Kidney glomerular epithelial cell (primary cell): ENCODE measurements at places on chromosomes 12 and 14.

- no peak for DNase-seq
Observed at GRCh38 chr12:120376934-120377572, 8.1 kb upstream of the MSI1 start.

DNA sequence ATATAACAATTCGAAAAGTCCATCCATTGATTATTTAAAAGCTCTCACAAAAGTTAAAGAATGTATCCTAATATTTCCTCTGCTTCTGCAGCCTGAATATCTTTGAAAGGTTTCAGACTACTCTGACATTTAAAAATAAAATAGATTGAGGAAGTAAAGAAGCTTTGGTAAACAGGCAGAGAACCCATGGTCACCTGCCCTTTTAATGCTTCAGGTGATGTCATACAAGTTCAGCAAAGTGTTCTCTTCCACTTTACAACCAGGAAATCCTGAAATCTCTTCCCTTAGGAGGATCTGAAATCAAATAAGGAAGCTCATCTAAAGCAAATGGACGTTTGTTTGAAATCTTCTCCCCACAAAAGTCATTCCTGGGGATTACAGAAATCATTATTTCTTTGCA is 322.4 kb downstream of the PDZRN4 start:
- DNase-seq: no peak

DNA sequence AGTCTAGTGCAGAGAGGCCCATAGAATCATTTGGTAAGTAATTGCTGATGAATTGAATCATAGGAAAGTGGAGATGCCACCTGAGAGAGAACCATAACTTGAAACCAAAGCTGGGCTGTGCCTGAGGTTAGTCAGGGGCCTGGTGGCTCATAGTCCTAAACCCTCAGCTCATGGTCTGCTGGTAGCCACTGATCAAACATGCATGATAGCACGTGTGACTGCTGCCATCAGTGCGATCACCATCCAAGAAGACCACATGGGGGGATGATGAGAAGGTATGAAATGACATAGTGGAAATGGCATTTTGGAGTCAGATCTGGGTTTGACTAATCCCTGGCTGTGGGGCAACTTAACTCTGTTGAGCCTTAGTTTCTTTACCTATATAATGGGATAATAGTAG is 190.5 kb downstream of the CACNA1C start:
- DNase-seq: no peak

DNA sequence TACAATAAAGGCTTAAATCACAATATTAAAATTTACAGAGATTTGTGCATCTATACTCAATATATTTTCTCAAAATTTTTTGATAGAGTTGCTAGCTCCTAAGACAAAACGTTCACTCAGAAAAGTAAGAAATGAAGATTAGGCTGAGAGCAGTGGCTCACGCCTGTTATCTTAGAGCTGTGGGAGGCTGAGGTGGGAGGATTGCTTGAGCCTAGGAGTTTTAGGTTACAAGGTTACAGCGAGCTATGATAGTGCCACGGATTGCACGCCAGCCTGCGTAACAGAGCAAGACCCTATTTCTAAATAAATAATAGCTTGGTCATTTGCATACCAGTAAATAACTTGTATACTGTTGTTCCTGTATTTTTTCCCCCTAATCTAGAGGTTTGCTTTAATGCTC is 35.0 kb upstream of the CFL2 start:
- DNase-seq: no peak

GRCh38 chr14:54622192-54622958 is 55.4 kb downstream of the SAMD4A start:
- DNase-seq: no peak

DNA sequence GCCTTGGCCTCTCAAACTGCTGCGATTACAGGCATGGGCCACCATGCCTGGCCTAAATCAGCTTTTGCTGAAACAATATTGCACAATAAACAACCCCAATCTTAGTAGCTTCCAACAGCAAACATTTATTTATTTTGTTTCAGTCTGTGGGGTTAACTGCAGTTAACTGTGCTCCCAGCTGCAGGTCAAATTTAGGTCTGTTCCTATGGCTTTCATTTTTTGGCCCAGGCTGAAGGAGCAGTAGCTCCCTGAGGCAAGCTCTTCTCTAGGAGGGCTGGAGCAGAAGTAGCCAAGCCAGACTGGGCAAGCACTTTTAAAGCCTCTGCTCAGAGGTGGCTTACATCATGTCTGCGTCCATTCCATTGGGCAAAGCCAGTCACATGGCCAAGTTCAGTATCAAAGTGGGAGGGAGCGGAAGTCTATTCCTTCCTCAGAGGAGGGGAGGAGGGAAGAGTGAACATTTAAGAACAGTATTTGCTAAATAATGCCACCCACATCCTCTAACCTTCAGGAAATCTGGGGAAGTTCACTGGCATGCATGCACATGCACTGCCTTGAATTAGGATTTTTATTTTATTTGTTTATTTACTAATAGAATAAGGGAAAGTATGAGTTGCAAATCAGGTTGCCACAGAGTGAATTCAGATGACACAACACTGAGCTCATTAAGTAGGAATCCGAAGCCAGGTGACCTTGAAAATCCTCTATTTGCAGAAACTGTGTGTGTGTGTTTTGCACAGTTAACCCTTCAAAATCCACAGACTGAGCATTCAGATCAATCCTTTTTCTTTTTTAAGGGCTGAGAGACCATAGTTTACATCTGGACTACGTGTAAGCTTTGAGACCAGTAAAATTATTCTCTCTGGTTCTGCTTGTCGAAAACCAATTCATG is 122.0 kb upstream of the SEL1L start:
- no peak for DNase-seq

DNA sequence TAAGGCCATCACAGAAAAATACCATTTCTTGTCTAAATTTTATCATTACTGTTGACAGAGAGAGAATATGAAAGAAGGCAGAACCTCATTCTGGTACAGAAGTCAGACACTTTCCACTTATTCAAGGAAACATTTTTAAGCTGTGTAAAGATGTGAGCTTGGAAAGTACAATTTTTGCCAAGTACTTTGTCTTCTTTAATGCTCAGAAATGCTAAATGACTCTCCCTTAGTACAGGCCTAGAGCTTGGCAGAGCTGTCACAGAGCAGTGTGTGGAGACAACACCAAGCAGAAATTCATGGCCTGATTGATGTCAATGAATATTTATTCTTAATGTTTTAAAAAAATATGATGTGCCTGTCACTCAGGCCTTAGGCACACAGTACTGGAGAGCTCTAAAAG is 20.7 kb downstream of the NT5DC3 start:
- no peak for DNase-seq

GRCh38 chr12:46131732-46132469 is 136.9 kb downstream of the SLC38A1 start:
- DNase-seq: no peak

- no peak for DNase-seq
Observed at GRCh38 chr12:110932046-110932445, 11.7 kb upstream of the MYL2 start.

DNA sequence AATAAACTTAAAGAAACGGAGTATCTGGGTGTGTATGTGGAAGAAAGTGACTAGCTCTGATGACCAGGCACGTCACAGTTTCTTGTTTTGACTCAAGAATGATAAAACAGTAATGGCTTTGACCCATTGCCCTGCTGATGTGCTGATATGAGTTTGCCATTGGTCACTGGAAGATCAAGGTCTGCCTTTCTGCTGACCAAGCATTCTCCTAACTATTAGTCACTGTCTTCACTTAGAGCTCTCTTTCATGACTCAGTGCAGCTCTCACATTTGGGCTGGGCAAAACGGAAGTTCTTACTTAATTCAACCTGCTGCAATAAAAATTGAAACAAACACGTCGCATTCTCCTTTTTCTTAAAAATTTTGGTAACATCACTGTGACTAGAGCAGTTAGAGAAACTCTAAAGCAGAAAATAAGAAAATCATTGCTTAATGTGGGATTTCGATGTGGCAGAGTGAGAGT is 366.7 kb downstream of the BTG1 start:
- DNase-seq: peak; percentile 98

- DNase-seq: no peak
Observed at GRCh38 chr12:121769831-121770301, 23.6 kb downstream of the RHOF start.

- DNase-seq: no peak
Observed at GRCh38 chr14:51883232-51883631, 22.8 kb downstream of the GNG2 start.

GRCh38 chr12:5577741-5578140 is 145.8 kb downstream of the NTF3 start:
- no peak for DNase-seq

DNA sequence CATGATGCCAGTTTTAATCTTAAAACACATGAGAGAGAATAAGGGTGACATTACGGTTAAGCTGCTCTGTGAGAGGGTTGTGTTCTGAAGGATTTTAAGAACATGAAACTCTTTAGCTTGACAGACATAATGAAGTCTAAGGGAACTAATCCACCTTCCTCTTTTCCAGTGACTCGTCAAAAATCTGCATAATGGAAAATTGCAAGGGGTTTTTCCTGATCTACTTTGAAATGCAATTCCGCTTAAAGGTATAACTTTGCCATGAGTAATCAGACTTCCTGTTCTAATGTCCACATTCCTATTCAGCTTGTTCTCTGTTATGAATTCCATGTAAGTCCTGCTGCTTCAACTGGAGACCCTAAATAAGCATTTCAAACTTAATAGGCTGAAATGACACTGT is at the start of gene ZNF705A:
Gene ZNF705A (plus strand): TSS at position 171 of the 400 bp plus-strand sequence. CDS start 15,611 bp downstream, outside the sequence.
- peak; percentile 67 for DNase-seq
